ENCODE measurements at places on chromosomes 13 and 19.

DNA sequence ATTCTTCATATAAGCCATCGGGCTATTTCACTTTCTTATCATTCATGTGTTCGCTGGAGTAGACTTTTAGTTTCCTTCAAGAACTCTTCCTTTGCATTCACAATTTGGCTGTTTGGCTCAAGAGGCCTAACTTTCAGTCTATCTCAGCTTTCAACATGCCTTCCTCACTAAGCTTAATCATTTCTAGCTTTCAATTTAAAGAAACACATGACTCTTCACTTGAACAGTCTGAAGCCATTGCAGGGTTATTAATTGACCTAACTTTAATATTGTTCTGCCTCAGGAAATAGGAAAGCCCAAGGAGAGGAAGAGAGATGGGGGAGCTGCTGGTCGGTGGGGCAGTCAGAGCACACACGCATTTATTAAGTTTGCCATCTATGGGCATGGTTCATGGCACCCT, 158.1 kb downstream of the SUCLA2 start:
- DNase-seq, result no peak

DNA sequence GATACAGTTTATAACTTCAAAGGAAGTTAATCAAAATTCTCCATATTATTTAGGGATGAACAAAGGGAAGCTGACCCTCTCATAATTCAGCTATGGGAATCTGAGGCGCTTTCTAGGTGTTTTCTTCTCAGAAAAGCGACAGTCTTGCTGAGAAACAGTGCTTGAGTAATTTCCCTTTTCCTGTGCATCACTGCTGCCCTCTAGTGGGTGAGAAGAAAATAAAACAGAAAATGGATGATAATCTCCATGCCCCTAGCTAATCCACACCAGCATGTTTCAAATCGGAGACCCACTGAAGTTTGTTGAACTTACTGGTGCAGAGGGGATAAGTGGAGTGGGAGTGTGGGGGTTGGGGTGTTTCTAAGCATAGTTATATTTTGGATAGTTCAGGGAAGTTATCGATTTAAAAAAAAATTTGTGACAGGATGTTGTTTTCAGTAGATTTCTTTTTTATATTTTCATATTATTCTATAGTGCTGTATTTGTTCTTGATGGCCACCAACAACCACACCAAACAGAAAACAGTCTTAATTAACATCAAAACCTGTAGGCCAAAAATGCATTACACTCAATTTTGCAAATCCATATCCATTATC, 21.4 kb downstream of the LCP1 start:
- DNase-seq, result peak; percentile 76

- no peak for DNase-seq
Observed at GRCh38 chr13:73089213-73089612, 30.4 kb downstream of the KLF5 start.

GRCh38 chr19:6406401-6406800, 13.4 kb upstream of the GTF2F1 start:
- DNase-seq, result no peak

- DNase-seq, result peak; percentile 30
Observed at GRCh38 chr19:55113570-55114039, 3.8 kb downstream of the PPP1R12C start.

DNA sequence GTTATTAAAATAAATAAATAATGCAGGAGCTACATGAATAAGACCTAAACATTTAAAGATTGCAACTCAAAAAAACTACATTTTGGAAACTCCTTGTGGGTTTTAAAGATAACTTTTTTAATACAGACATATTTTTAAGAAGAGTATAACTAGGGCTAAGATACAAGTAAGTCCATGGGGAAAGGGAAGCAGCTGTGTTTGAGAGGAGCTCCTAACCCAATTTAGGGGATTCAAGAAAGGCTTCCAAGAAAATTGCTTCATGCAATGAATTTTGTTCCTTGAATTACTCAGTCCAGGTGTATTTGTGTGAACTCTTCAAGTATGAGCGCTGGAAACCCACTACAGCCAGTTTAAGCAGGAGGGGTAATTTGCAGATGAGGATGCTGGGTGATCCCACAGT, 44.1 kb upstream of the C13orf42 start:
- no peak for DNase-seq
